Activated CD8-positive, alpha-beta memory T cell treated with anti-CD3 and anti-CD28 coated beads, Interleukin-2, amount 50 U/mL, for 48 hours (primary cell): ENCODE measurements at places on chromosomes 2 and 18.

DNA sequence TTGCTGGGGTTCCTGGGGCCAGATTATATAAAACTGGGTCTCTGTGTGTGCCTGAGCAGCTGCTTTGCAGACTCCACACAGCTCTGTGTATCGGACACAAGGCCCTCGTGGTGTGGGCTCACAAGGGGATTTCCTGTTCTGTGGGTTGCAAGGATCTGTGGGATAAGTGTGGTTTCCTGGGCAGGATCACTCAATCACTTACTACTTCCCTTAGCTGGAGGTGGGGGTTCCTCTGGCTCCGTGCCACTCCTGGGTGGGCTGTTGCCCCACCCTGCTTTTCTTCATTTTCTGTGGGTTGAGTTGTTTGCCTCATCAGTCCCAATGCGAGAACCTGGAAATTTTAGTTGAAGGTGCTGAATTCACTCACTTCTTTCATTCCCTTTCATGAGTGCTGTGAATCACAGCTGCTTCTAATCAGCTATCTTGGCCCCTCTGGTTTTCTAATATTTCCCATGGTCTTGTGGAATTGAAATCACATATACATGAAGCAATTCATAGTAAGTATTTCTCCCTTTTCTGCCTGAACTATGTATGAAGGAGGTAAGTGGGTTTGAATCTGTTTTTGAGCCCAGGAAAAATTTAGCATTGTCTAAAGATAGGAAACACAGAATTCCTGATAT is 196.3 kb downstream of the DCDC2C start:
- no peak for DNase-seq

GRCh38 chr18:9716780-9717563 is 8.9 kb downstream of the RAB31 start:
- DNase-seq: no peak

- no peak for DNase-seq
Observed at GRCh38 chr2:1607236-1607920, 136.9 kb downstream of the PXDN start.

DNA sequence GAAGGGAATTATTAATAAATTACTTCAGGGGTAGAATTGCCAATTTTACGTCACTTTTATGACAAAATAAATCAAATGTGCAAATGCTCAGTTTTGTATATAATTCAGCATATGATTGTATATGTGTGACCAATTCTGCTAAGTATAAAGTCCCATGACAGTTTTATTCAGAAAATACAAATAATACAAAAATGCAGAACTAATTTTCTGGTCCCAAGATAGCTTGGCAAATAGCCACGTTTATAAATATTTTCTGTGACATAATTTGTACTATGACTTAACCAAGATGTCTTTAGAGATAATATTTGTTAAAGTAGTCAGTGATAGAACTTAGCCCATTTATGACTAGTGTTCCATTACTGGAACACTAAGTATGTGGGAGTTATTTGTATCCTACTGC is 24.2 kb upstream of the CAB39 start:
- no peak for DNase-seq

DNA sequence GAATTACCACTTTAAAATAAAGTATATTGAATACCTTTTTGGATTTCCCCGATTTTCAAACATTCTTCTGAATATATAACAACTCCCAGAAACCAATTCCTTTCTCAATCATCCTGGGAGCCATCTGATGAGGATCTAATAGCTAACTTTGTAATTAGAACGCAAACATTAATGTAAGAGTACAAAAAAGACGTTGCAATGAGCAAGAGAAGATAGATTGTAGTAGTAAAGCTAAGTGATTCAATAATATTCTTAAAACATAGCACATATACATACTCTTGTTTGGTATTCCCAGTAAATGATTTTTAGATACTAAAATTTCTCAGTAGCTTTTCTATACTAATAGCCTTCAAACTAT is 1.1 kb downstream of the ABCA12 start:
- no peak for DNase-seq

DNA sequence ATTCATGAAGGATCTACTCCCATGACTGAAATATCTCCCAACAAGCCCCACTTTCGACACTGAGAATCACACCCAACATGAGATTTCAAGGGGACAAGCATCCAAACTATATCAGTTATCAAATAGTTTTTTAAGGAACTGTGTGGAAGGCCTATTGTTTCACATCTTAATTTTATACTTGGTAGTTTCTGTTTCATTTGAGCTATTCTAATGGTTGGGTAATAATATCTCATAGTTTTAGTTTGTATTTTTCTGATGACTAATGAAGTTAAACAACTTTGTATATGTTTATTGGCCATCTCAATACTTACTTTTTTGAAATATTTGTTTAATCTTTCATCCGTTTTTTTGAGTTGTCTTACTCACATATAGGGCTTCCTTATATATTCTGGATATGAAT is 135.0 kb downstream of the SCG2 start:
- no peak for DNase-seq

DNA sequence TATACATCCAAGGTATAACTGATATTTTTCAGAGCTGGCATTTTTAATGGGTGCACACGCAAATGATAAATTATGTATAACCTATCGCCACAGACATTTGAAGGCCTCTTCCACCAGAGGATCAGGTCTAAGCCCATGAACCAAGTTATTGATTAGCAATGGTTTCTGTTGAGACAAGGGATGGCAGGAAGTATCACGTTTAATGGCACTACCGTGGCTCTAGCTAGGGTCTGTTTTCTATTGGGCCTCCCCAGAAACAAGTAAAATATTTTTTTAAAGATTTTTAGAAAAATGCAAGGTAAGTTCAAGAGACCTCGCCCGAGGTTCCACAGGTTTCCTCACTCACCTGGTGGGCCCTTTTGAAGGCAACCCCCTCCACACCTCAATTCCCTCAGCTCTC is 667 bp downstream of the GFPT1 start:
- no peak for DNase-seq

DNA sequence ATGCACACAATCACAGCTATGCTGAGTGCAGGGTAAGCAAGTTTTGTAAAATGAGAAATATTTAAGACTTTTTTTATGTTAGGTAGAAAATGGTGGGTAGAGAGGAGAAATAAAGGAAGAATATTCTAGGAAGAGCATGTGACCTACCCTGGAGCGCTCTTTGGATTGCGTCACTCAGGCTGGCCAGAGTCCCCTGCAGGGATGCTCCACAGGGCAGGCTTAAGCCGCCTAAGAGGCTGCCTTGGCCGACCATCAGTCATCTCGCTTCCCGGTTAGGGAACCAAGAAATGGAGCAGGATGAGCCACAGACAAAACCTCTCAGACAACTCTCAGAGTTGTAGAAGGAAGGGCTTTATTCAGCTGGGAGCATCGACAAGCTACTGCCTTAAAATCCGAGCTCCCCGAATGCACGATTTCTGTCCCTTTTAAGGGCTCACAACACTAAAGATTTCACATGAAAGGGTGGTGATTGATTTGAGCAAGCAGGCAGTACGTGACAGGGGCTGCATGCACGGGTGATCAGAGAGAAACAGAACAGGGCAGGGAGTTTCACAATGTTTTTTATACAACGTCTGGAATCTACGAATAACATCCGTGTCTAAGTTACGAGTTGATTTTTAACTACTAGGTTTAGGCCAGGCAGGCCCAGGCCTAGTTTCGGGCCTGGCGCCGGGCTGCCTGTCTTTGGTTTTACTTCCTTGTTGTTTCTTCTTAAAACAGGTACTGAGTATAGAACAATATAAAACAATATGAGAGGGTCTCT is 1072.0 kb downstream of the CBLN2 start:
- no peak for DNase-seq

DNA sequence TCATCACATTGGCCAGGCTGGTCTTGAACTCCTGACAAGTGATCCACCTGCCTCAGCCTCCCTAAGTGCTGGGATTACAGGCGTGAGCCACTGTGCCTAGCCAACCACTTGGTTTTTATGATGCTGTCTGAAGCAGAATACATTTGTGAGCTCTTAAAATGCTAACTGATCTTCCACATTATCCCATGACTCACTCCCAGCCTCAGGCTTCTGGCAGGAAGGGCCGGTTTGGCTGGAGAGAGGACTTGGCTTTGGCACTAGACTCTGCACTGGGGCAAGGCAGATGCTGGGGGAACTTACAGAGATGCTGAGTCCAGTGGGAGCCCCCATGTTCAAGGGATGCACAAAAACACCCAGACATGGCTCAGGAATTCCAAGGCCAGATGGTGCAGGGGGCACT is 40.5 kb upstream of the SH3BP4 start:
- no peak for DNase-seq

DNA sequence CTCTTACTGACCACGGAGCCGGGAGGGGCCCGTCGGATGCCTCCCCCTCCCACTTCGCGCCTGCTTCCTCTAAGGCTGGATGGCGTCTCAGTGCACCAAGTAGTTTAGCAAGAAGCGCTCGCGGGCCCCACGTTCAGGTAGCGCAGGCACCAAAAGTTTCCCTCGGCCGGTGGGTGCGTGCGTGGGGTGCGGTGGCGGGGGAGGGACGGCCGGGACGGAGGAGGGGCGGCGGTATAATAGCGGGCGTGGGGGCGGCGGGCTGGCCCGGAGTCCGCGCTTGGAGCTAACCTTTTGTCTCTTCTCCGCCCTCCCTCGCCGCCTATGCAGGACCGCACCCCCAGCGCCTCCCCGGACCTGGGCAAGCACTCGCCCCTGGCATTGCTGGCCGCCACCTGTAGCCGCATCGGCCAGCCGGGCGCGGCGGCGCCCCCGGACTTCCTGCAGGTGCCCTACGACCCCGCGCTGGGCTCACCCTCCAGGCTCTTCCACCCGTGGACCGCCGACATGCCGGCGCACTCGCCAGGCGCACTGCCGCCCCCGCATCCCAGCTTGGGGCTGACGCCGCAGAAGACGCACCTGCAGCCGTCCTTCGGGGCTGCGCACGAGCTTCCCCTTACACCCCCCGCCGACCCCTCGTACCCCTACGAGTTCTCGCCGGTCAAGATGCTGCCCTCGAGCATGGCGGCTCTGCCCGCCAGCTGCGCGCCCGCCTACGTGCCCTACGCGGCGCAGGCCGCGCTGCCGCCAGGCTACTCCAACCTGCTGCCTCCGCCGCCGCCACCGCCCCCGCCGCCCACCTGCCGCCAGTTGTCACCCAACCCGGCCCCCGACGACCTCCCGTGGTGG is 1.0 kb downstream of the SP5 start:
- peak; percentile 54 for DNase-seq

GRCh38 chr2:217790681-217791392 is 212.0 kb downstream of the TNS1 start:
- DNase-seq: peak; percentile 40

DNA sequence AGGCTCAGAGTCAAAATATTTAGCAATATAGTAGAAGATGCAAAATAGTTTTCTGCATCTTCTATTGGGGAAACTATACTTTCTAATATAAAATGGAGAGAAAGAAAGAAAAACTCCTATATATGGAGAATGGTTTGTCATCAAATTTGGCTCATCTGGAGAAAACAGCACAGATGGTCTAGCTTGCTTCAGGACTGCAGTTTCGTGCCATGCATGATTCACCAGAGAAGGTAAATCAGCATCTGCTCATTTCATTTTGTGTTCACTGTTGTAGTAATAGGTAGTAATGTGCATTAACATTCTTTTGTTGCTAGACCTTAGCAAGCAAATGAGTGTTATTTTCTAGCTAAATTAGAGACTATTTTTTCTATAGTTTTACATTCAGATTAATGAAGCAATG is 179.0 kb downstream of the ASXL3 start:
- DNase-seq: no peak
